ENCODE measurements at places on chromosomes 16 and 17.
A peak's percentile ranks its signal among the peaks of the same experiment; 100 is the strongest.

DNA sequence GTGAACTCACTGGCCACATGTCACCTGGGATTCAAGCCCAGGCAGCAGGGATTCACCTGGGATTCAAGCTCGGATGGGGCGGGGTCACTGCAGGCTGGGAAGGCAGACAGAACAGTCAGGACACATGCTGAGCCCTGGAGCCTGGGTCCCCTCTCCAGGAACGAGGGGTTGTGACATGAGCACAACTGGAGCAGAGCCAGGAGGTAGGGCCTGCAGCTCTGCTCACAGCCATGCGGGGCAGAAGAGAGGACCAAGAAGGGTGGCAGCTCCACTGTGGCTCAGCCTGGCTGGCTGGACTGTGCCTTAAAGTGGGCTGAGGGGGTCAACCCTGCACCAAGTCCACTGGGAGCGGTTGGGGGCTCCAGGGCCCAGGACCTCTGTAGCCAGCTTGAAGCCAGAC, 150.1 kb downstream of the RAB11FIP4 start:
- ATAC-seq: no peak

DNA sequence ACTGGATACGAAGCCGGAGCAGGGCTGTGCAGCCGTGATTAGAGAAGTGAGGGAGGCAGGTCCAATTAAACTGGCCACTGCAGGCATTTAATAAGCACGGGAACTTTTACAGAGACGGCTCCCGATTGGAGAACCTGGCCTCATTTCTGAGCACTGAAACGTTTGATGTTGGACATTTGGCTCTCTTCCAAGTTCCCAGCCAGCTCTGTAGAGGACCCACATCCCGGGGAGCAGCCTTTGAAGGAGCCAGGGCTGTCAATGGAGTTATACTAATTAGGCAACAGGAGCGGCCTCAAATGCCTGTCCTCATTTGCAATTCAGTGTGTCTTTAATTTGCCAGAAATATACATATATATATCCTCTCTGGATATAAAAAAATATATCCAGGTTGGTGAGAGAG, 499.4 kb upstream of the C16orf82 start:
- no peak for ATAC-seq

DNA sequence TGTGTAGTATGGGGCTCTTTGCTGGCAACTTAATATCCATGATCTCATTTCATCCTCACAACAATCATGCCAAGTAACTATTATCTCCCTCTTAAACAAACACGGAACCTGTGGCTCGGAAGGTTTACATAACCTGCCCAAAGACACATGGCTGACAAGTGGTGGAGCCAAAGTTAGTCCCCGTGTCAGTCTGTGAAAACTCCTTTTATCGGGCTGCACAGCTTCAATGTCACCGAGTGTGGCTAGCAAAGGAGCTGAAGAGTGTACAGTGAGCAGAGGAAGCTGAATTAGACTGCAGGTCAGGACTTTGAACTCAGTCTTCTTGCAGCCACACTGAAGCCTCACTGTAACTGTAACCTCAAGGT, 80.3 kb downstream of the PARN start:
- no peak for ATAC-seq

DNA sequence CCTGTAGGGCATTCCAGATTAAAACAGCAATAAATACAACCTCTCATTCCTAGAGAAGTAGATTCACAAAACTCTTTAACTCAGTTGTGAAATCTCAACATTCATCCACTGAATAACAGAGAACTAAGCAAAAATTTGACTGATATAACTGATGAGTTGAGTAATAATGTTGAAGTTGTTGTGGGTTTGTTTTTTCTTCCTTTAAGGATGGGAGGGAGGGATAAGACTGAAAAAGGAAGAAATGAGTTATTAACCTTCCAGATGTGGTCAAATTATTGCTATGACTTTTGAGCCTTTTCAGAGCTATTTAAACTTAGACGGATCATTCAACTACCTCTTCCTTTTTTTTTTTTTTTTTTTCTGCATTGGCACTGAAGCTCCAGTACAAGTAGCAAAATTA, 38.6 kb downstream of the SKAP1 start:
- ATAC-seq: no peak

DNA sequence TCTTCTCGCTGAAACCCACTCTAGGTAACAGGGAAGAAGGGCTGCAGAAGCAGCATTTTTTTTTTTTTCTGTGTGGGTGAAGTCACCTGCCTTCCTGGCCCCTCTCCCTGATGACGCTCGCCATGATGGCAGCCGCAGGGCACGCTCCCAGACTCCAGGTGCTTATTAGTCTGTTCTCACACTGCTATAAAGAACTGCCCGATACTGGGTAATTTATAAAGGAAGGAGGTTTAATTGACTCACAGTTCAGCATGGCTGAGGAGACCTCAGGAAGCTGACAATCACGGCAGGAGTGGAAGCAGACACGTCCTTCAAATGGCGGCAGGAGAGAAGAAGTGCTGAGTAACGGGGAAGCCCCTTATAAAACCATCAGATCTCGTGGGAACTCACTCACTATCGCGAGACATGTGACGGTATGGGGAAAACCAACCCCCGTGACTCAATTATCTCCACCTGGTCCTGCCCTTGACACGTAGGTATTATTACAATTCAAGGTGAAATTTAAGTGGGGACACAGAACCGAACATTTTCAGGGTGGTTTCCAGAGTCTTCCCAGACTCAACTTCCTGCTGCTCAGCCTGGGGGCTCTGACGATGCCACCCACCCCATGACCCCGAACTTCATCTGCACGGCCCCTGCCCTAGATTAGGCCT, 34.9 kb upstream of the NLRP1 start:
- ATAC-seq: no peak

DNA sequence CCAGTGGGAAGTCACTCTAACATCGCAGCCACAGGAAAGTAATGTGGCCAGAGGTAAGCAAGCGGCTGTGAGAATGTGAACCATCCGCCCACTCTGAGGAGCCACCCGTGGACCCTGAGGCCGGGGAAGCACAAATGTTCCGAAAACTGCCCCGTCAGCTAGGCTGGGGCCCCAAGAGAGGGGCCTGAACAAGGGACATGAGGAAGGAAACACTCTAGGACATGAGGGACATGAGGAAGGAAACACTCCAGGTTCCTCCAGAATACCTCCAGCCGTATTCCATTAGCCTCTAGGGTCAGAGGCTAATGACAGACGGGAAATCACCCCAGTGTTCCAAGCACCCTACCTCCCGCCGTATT, 317 bp downstream of the TEFM start:
- peak; percentile 49 for ATAC-seq

DNA sequence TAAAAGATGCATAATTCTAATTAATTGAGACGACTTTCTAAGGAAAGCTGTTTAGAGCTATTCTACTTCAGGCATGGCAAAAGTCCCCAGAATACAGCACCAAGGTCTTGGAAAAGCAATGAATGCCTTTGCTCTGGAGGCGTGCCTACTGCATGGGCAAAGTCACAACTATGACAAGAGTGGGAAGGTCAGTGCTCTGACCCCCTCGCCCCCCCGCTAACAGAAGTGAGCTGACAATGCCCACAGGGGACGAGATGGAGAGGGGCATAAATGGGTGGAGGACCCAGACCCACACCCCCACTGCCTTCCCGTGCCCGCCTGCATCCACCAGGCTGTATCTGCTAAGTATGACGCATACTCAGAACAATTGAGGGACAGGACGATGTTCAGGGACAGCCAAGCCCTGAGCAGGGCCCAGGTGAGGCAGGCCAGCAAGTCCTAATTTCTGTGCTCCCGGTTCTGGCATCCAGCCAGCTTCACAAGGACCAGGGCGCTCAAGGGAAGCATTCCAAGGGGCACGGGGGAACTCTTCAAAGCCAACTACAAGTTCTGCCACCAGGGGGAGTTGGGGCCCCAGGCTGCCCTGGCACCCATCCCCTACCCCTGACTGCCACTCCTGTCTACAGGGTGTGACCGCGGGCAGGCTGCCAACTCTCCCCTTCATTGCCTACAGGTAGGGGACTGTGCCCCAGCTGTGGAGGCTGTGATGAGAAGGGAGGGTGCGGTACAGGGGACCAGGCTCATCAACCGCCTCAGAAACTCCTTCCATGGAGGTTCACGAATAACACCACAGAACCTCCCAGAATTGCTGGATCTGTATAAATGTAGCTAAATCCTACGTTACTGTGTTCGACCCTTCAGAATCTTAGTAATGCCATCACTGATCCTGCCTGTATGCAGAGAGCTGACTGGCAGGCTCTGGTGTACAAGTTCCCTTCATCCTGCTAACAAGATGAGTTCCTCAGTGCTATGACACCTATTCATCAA, 20.8 kb downstream of the NPRL3 start:
- peak; percentile 63 for ATAC-seq

All from motor neuron (in vitro differentiated cells).